ENCODE measurements at places on chromosomes 4 and X. TPM values are rescaled to one million over a fixed set of nuclear protein-coding genes. Genes with fewer than 3 reads are reported as not detected.

- peak; percentile 64 for DNase-seq
These were observed 45.0 kb upstream of the MXD4 start for GRCh38 chr4:2306773-2307410.

The GABRQ gene
- total RNA-seq = 1.2 TPM

The GLRA3 gene
- not detected for total RNA-seq

GRCh38 chrX:114201622-114202021, 382.3 kb upstream of the HTR2C start:
- DNase-seq = no peak

- no peak for DNase-seq
These were observed 120.6 kb downstream of the REELD1 start for GRCh38 chr4:146334862-146335449.

DNA sequence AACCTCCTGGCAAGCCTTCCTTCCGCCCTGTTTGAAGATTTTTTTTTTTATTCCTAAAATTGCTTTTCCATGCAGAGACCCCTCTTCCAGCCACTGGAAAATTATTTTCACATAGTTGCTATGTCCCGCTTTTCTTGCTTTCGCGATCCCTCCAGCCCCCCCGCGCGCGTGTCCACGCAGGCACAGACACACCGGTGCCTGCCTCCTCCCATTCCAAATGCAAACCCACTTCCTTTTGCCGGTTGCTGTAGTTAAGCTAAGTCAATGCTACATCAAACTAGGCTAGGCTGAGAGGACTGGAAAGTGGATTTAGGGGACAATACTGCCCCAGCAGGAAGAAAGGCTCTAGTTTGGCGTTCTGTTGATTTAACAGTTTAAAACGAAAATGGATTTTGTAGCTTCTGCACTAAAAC, 111.0 kb downstream of the DHX15 start:
- no peak for DNase-seq

GRCh38 chrX:132858018-132858417, 100.4 kb downstream of the HS6ST2 start:
- DNase-seq = no peak
